Neural crest cell (in vitro differentiated cells): ENCODE measurements at places on chromosomes 3 and 15. TPM values are rescaled to one million over a fixed set of nuclear protein-coding genes. Genes with fewer than 3 reads are reported as not detected.

DNA sequence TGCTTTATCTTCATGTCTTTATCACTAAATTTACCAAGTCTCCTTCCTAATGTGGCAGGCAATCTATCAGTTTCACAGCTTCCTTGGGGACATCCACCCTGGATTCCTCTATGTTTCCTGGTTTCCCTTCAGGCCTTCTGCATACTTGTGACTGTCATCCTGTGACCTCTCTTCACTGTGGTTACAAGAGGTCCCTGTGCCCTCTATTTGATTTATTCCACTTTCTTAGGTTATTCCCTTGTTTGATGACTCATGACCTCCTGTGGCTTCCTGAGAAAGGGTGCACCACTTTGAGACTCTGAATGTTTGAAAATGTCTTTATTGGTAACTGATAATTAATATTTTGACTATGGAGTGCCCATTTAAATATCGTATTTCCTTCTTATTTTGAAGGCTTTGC is 60.5 kb upstream of the KY start:
- no peak for DNase-seq
- H3K27ac ChIP-seq, result no peak overlapping the region
- H3K4me3 ChIP-seq, result no peak overlapping the region

GRCh38 chr3:171407759-171408158 is 52.4 kb downstream of the TNIK start:
- DNase-seq, result no peak
- no peak overlapping the region for H3K4me3 ChIP-seq
- H3K27ac ChIP-seq, result no peak overlapping the region
- H3K27me3 ChIP-seq, result no peaks in the 10 kb centered on the region
- peaks cover 5% of the 10 kb centered on the region for H3K4me1 ChIP-seq

- H3K4me1 ChIP-seq, result no peaks in the 10 kb centered on the region
- no peak overlapping the region for H3K4me3 ChIP-seq
- no peaks in the 10 kb centered on the region for H3K36me3 ChIP-seq
- DNase-seq, result no peak
Measured at GRCh38 chr3:112794622-112795172, 52.0 kb downstream of the CD200R1L start.

DNA sequence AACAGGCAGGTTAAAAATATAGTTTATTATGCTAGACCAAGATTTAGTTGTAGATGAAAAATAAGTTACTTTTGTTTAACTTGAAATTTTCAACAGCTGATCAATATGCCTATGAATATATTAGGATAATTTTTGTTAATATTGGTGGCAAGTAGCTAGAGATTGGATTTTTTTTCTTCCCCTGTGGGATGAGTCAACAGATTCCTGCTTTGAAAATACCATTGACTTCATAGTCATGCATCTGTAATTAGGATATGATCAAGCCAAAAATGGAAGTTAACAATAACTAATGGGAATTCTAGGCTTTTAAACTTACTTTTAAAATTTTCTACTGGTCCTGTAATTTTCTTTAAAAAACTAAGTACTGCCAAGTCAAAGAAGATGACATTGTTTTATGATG is 211.7 kb downstream of the ZIC1 start:
- peaks cover 12% of the 10 kb centered on the region for H3K4me1 ChIP-seq
- no peaks in the 10 kb centered on the region for H3K27me3 ChIP-seq
- no peak overlapping the region for H3K4me3 ChIP-seq

Gene DNASE1L3
- not detected in 2 replicates for total RNA-seq

GRCh38 chr15:59885832-59886231 is 118.3 kb upstream of the FOXB1 start:
- H3K36me3 ChIP-seq, result no peaks in the 10 kb centered on the region
- peak overlapping the region; percentile 5 for H3K4me3 ChIP-seq
- H3K27ac ChIP-seq, result no peak overlapping the region
- DNase-seq, result peak; percentile 2

DNA sequence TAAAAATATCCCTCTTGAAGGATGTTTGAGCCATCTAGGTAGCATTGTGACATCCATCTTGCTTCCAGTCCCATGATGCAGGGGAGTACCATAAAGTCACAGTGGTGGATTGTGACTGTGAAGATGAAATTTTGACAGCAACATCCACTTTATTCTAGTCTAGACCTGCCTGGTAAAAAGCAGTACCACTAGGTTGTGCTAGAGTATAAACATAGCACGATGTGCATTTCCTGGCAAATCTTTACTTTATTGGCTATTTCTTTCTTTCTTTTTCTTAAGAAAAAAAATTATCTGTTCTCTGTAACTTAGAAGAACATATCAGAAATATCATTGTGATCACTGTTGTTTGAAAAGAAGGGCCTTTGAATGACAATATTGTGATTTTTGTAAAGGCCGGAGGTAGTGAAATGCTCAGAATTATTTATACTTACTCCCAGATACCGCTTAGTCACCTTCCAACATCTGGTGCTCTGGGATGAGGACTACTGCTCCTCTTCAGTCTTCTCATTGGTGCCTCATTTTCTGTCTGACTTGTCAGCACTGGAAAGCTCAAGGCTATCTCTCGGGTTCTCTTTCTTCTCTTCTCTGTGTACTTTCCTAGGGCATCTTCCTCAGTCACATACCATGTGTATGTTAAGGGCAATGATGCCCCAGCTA is 35.6 kb downstream of the AGBL1 start:
- H3K27me3 ChIP-seq, result peaks cover 2% of the 10 kb centered on the region
- no peaks in the 10 kb centered on the region for H3K36me3 ChIP-seq
- H3K4me3 ChIP-seq, result no peak overlapping the region
- no peaks in the 10 kb centered on the region for H3K4me1 ChIP-seq
- no peak for DNase-seq

DNA sequence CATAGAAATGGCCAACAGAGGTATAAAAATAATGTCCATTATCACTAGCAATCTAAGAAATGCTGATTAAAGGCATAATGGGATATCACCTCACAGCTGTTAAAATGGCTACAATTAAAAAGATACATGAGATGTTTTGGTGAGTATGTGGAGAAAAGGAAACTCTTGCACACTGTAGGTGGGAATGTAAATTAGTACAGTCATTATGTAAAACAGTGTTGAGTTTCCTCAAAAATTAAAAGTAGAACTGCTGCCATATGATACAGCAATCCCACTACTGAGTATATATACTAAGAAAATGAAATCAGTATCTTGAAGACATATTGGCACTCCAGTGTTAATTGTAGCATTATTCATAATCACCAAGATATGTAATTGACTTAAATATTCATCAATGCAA is 982.2 kb upstream of the EPHA6 start:
- no peaks in the 10 kb centered on the region for H3K4me1 ChIP-seq
- H3K27me3 ChIP-seq, result no peaks in the 10 kb centered on the region
- DNase-seq, result no peak

- DNase-seq, result no peak
- H3K36me3 ChIP-seq, result no peaks in the 10 kb centered on the region
Measured at GRCh38 chr3:32002561-32003368, 21.2 kb downstream of the ZNF860 start.

- no peaks in the 10 kb centered on the region for H3K36me3 ChIP-seq
- H3K4me3 ChIP-seq, result no peak overlapping the region
- H3K27me3 ChIP-seq, result peaks cover 2% of the 10 kb centered on the region
- H3K27ac ChIP-seq, result no peak overlapping the region
- no peak for DNase-seq
Measured at GRCh38 chr15:72833561-72833960, 50.0 kb upstream of the ADPGK start.

Gene TMEM212
- not detected in 2 replicates for total RNA-seq

GRCh38 chr3:53865732-53866499 is 16.0 kb downstream of the ACTR8 start:
- DNase-seq, result no peak
- peaks cover 29% of the 10 kb centered on the region for H3K36me3 ChIP-seq
- H3K27ac ChIP-seq, result no peak overlapping the region
- H3K27me3 ChIP-seq, result no peaks in the 10 kb centered on the region
- no peak overlapping the region for H3K4me3 ChIP-seq

- no peak overlapping the region for H3K27ac ChIP-seq
- no peak overlapping the region for H3K4me3 ChIP-seq
- H3K4me1 ChIP-seq, result peaks cover 13% of the 10 kb centered on the region
- DNase-seq, result no peak
Measured at GRCh38 chr15:40240619-40241221, 1.9 kb downstream of the PAK6 start.

Gene C3orf85
- total RNA-seq, result not detected in 2 replicates

- DNase-seq, result no peak
- no peak overlapping the region for H3K4me3 ChIP-seq
- no peaks in the 10 kb centered on the region for H3K36me3 ChIP-seq
- H3K4me1 ChIP-seq, result peaks cover 22% of the 10 kb centered on the region
- no peaks in the 10 kb centered on the region for H3K27me3 ChIP-seq
Measured at GRCh38 chr3:1855841-1856240, 242.8 kb upstream of the CNTN4 start.

- no peaks in the 10 kb centered on the region for H3K4me1 ChIP-seq
- H3K4me3 ChIP-seq, result no peak overlapping the region
- H3K27me3 ChIP-seq, result no peaks in the 10 kb centered on the region
- DNase-seq, result no peak
- no peak overlapping the region for H3K27ac ChIP-seq
Measured at GRCh38 chr3:183106635-183107034, 7.3 kb upstream of the MCCC1 start.

DNA sequence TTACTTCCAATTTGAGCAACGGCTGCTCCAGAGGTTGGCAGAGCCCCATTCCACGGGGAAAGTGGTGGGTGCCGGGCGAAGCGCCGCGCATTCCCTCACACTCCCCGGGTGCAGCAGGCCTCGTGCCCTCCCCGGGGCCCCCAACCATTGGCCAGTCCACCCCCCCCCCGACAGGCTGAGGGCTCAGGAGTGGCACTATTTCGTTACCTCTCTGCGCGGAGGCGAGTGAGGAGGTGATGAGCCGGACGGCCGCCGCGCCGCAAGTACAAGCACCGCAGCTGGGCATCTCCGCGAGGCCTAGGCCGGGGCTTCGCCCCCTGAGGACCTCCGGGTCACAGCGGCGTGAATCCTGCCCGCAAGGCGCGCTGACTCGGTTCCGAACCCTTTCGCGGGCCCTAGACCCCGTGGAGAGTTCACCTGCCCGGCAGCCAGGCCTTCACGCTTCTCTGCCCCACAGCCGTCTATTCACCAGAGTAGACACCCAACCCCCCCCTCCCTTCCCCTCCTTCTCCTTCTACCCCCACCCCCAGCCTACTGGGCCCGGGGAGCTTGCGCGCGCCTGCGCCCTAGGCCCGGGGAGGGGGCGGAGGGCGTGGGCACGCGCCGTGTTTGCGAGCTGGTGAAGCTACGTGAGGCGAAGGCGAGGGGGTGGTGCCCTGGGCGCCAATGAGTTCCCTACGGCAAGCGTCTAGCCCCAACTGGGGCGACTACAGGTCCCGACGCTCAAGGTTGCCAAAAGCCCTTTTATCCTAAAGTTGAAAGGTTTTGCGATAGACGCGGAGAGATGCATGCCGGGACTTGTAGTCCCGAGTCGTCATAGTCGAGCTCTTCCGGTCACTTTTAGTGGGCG is at the start of gene CLPX:
CLPX (minus strand) TSS at position 475 of the 850 bp plus-strand sequence; CDS start at position 286, 189 bp downstream.
- H3K4me3 ChIP-seq, result peak within 1 kb of the TSS; percentile 97
- peaks cover 31% of the 10 kb centered on the region for H3K4me1 ChIP-seq
- DNase-seq, result peak; percentile 72
- no peaks in the 10 kb centered on the region for H3K27me3 ChIP-seq
- no peaks in the 10 kb centered on the region for H3K36me3 ChIP-seq

GRCh38 chr3:8504611-8504973 is 3.0 kb downstream of the LMCD1 start:
- DNase-seq, result no peak
- H3K36me3 ChIP-seq, result peaks cover 7% of the 10 kb centered on the region
- peak overlapping the region; percentile 73 for H3K4me3 ChIP-seq
- no peak overlapping the region for H3K27ac ChIP-seq
- H3K27me3 ChIP-seq, result no peaks in the 10 kb centered on the region

Gene CCR9
- not detected in 2 replicates for total RNA-seq

Gene KLHL40
- total RNA-seq, result not detected in 2 replicates

GRCh38 chr3:2851361-2851760 is 258.8 kb downstream of the IL5RA start:
- H3K27me3 ChIP-seq, result no peaks in the 10 kb centered on the region
- H3K27ac ChIP-seq, result no peak overlapping the region
- no peaks in the 10 kb centered on the region for H3K4me1 ChIP-seq
- no peak for DNase-seq

Gene ATP13A5
- not detected in 2 replicates for total RNA-seq

Gene ZNF385D
- 2.1 and 2.2 TPM in 2 replicates for total RNA-seq

GRCh38 chr15:87874896-87875711 is 381.4 kb downstream of the NTRK3 start:
- H3K36me3 ChIP-seq, result no peaks in the 10 kb centered on the region
- no peaks in the 10 kb centered on the region for H3K27me3 ChIP-seq
- peak; percentile 36 for DNase-seq

Gene GPR62
- total RNA-seq, result 0.18 and 0.23 TPM in 2 replicates

DNA sequence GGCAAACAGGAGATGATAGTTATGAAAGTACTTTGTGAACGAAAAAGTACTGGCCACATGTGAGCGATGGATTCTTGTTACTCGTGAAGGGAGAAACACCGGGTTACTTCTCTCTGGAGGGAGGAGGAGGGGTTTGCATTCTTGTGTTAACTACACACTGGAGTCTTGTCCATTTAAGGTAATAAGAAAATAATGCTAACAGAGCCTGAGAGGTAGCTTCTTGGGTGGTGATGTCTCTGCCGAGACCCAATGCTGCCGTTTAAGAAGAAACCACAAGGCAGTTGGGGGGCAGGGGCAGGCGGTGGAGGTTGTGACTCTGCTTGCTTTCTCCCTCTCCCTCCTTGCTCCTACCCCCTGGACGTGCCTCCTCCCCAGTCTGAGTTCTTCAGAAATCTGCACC is 100.9 kb upstream of the ROPN1 start:
- no peaks in the 10 kb centered on the region for H3K27me3 ChIP-seq
- H3K4me1 ChIP-seq, result peaks cover 40% of the 10 kb centered on the region
- H3K27ac ChIP-seq, result no peak overlapping the region
- H3K4me3 ChIP-seq, result no peak overlapping the region
